ENCODE measurements at places on chromosomes 4 and X. TPM values are rescaled to one million over a fixed set of nuclear protein-coding genes. Genes with fewer than 3 reads are reported as not detected.

DNA sequence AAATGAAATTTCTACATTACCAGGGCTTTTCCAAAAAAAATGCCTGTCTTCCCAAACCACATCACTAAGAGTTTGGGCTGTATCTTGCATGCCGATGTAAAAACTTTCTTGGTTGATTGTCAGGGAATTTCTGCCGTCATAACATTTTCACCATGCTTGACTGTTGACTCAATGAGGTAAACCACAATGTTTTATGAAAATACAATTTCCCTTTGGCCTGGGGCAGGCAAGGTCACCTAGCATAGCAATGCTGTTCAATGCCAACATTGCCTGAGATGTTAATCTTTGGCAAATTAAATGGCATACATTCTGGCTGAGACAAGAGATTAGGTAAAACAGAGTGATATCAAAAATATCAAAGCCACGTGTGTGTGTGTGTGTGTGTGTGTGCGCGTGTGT is 137.1 kb upstream of the TBL1X start:
- no peak for DNase-seq

DNA sequence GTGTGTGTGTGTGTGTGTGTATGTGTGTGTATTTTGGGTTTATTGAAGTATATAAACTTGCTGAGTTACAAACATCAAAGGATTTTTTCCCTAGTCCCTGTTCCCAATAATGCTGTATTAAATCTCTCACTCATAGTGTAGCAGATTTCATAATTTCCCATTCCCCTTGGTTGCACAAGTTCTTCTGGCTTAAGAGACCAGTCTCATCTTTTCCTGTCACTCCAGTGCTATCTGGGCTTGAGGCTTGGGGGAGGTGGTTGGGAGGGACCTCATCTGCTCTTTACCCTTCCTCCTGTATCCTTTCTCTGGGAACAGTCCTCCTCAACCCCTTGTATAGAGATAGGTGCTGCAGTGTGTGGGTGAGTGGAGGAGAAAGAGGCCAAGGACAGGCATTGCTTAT is 285.4 kb upstream of the BOD1L1 start:
- DNase-seq = no peak

The GUCY1A1 gene
- 40.5 TPM for total RNA-seq

DNA sequence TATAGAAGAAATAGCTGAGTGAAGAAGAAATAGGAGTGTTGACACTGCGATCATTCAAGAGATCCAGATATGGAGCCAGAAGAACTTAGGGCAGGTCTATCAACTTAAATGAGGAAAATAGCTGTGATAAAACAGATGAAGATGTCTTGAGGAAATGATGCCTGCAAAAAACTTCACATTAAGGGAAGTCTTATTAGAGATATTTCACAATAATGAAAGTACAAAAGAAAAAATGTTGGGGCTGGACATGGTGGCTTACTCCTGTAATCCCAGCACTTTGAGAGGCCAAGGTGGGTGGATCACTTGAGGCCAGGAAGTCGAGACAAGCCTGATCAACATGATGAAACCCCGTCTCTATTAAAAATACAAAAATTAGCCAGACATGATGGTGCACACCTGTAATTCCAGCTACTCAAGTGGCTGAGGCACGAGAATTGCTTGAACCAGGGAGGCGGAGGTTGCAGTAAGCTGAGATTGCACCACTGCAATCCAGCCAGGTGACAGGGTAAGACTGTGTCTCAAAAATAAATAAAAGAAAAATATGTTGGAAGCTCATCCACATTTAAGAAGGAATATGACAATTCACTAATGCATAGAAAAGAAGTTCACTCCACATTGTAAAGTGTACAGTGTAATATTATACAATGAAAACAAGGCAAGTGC is 56.3 kb downstream of the PKD2 start:
- DNase-seq = no peak

- DNase-seq = no peak
These were observed 426.3 kb downstream of the KCNIP4 start for GRCh38 chr4:21522296-21522695.

DNA sequence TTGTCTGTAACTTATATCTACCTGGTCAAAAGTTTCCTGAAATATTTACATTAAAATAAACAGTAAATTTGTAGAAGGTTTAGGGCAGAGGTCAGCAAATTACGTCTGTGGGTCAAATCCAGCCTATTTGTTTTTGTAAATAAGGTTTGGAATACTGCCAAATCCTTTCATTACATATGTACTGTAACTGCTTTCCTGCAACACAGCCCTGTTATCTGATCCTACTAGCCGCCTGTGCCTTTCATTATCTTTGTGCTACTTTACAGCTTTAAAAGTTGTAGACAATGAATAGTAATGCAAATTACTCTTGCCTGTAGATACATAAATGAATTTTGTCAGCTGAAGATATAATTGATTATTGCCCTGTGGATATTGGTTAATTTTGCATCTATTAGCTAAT is 369.6 kb upstream of the SLC7A11 start:
- DNase-seq = no peak

DNA sequence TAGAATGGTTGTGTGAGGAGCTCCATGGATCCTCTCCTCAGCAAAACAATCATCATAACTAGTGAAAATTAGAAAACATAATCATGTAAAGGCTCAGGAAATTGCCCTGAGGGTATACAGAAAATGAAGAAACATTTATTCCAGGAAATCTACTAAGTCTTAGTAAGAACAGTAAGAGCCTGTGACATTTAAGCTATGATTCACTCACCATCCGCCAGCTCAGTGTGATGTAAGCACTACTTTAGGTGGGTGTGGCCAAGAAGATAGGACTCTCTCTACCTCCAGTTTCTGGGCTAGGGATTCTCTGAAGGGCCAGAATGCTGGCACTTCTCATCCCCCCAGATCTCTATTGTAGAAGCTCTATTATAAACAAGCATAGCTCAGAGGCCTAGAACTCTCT is 147.5 kb downstream of the DLG3 start:
- DNase-seq = no peak

GRCh38 chr4:156710365-156711192 is 261.0 kb downstream of the PDGFC start:
- no peak for DNase-seq

- DNase-seq = no peak
These were observed 2361.6 kb upstream of the AGA start for GRCh38 chr4:179803857-179804256.

GRCh38 chr4:158861766-158862165 is 92.9 kb downstream of the FNIP2 start:
- DNase-seq = no peak

GRCh38 chr4:113788888-113789287 is 27.4 kb upstream of the CAMK2D start:
- no peak for DNase-seq

DNA sequence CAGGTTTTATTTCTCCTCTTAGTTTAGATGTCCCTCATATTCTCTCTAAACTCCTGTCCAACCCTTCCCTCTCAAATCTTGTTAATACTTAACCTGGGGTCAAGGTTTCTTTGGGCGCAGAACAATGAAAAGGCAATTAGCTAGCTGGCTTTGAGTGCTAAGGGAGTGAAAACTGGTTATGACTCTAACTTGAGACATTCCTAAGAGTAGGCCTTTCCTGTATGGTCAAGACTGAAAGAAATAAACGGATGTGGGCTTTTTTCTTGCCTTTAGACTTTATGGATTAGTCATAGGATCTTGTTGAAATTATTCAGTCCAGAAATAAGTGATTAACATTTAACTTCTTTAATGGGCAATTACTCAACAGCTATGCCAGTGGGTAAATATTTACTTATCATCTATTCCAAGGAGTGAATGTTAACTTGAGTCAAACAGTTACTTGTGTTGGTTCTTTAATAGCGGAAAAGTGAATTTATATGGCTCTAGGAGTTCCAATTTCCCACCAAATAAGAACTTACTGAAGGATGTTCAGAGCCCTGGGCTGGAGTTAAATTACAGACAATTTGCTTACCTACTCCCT is 141.7 kb upstream of the SCML1 start:
- no peak for DNase-seq

DNA sequence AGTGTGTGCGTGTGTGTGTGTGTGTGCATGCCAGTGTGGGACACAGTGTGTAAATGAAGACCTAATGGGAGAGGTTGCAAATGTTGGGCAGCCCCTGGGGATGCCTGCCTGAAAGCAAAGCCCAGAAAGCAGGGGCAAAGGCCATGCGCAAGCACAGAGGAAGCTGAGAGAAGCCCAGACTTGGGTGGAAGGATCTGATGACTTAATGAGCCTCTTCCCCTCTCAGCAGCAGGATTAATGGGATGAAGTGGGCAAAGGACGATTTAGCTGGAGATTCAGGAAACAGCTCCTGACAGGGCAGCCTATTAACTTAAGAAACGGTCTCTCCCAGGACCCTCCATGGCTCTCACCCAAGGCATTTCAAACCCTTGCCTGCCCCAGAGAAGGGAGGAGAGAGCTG is 107.3 kb downstream of the EFNB1 start:
- DNase-seq = no peak

The RHOH gene
- total RNA-seq = 0.78 TPM

- DNase-seq = no peak
These were observed 101.6 kb downstream of the FGF16 start for GRCh38 chrX:77548751-77549150.

DNA sequence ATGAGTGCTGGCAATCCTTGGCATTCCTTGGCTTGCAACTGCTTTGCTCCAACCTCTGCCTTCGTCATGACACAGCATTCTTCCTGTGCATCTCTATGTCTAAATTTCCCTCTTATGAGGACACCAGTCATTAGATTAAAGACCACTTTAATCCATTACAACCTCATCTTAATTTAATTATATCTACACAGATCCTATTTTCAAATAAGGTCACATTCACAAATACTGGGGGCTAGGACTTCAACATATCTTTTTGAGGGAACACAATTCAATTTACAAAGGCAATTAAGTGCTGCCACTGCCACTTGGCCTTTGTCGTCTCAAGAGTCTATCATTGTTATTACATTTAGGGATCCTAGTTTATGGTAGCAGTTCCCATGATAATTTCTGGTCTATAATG is 163.7 kb upstream of the PPP1R2C start:
- no peak for DNase-seq

DNA sequence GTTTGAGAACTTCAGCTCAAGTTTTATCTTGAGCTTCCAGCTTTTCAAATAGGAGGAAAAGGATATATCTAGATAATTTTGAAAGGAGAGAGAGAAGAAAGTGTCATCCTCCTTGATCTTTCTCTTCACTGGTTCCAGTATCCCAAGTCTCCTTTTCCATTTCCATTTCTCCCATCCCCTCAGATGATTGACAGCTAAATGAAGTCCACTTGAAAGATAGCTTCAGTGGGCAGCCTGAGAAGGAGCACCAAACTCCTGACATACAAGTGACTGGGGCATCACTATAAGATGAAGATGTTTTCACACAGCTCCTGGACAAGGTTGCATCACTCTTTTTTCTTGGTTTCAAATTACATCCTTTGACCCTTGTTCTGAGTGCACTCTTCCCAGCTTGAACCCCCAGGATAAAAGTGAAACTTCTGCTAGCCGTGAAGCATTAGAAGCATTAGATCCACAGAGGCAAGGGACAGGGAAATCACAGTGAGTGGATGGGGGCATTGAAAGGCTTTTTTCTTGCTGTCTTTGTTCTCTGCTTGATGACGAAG is 17.5 kb upstream of the MAGEA10 start:
- no peak for DNase-seq

The GAGE12E gene
- total RNA-seq = not detected

DNA sequence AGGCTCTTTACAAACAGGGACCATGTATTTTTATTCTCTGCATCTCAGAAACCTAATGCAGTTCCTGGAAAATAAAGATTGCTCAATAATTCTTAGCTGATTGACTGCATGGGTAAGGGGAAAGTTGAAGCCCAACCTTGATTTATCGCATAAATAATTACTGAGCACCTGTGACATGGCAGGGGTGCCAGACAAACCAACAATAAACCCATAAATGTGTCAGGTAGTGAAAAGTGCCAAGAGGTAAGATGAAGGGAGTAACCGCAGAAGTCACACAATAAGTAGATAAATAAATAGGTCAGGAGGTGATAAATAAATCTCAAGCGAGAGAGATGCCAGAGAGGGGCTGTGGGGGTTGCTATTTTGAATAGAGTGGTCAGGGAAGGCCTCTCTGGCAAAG is 20.1 kb upstream of the AP1S2 start:
- DNase-seq = no peak

The TMEM31 gene
- total RNA-seq = not detected

DNA sequence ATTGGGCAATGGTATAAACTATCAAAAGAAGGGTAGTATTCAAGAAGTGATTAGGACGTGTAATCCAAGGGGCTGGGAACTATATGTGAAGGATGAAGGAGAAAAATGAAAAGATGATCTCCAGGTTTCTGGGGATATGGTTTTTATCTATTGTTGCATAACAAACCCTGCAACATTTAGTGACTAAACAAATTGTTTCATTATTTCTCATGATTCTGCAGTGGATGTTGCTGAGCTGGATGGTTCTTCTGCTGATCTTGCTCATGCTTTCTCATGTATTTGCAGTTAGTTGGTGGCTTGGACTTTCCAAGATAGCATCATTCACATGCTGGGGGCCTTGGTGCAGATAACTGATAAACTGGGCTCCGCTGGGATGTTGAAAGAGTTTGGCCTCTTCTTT is 29.1 kb downstream of the PHOX2B start:
- no peak for DNase-seq

DNA sequence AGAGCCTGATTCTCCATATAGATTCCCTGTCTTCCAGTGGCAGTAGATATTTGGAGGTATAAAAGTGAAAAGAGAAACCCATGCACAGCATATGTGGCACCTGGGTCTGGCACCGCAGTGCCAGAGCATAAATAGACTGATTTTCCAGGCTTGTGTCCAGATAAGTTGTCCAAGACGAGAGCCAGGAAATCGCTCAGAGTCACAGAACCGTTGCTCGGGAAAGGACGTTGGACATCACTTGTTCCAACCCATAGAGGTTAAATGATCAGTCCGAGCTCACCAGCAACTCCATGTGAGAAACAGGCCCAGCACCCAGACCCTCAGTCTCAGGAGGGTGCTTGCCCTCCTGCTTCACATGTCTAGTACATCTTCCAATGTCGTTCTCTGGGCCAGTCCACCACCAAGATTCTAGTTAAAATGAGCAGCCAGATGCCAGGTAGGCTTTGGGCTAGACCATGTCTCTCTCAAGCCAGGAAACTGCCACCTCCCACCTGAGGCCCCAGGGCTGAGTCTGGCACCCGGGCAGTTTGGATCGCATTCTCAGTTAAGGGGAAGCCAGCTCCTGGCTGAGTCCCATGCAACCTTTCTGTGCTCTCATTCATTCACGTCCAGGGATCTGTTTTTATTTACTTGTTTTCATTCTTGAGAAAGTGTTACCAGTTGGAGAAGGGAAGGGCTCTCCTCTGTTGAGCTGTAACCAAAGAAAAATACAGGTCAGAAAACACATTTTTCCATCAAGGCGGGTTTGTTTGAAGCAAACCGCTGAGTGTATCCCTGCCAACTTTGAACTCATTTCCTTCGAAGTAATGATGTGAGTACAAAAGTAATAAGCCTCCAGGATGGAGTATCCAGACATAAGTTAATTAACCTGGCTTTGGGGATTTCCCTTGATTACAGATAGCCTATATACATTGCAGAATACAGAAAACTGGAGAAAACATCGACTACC is 91.7 kb downstream of the PHOX2B start:
- peak; percentile 78 for DNase-seq

The MID1 gene
- total RNA-seq = 35.7 TPM

- DNase-seq = no peak
These were observed 97.9 kb downstream of the ADRA2C start for GRCh38 chr4:3863841-3864741.

The GAGE2A gene
- not detected for total RNA-seq

- no peak for DNase-seq
These were observed 94.4 kb downstream of the GRIA2 start for GRCh38 chr4:157314906-157315305.
